ENCODE measurements at places on chromosomes 5 and 9. TPM values are rescaled to one million over a fixed set of nuclear protein-coding genes. Genes with fewer than 3 reads are reported as not detected.

The TARS1 gene
- 78.8 TPM for total RNA-seq

The NRARP gene
- total RNA-seq, result 0.38 TPM

The TEX48 gene
- total RNA-seq, result not detected

The LHX3 gene
- total RNA-seq, result not detected

The ARAP3 gene
- total RNA-seq, result 7.2 TPM

The MAMDC2 gene
- total RNA-seq, result 12.4 TPM

The PPP6C gene
- 19.5 TPM for total RNA-seq

The HNRNPK gene
- total RNA-seq, result 504 TPM

The GABRA1 gene
- total RNA-seq, result not detected

The NEK6 gene
- total RNA-seq, result 83.9 TPM

The PKD2L2 gene
- not detected for total RNA-seq

The FRRS1L gene
- 0.33 TPM for total RNA-seq

The ZNF618 gene
- total RNA-seq, result 14.5 TPM

The ARSI gene
- 32.3 TPM for total RNA-seq

The OGN gene
- total RNA-seq, result not detected

The TRAF1 gene
- 2.6 TPM for total RNA-seq

Data from mesangial cell (primary cell).